ENCODE measurements at places on chromosomes 4 and X.
A peak's percentile ranks its signal among the peaks of the same experiment; 100 is the strongest.

DNA sequence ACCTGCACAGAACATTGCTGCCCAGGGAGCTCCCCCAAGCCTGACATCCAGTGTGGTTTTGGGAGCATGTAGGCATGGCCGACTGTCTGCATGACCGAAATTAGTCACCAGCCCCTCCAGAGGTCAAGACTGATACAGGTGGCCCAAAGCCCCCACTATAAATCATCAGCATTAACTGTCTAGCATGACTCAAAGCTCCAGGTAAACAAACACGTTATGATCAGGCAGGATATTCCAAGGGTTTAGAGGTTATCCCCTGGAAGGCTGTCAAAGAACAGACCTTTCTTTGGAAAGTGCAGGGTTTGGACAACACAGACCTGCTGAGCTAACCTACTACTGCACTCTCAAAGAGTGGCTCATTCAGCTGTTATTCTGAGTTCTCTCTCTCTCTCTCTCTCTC, 2.1 kb upstream of the FAM9A start:
- DNase-seq: no peak

DNA sequence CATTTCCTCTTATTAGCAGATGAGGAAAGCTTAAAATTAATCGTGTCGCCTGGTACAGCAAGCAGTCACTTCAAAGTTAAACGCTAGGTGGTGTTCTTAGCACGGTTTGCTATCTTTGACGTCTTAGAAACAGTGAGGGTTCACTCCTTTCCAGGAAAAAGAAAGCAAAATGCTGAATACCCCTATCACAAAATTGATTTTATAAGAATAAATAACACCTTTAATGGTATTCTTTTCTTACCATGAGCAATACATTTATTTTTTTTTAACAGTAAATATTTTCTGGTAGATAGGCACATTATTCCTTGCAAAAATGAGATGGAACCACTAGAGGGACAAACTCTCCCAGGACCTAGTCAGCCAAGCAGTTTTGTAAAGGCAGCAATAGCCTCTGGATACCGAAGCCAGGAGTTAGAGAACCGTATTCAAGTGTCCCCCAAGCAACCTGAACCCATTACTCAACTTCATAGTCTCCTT, 153.9 kb downstream of the KDR start:
- peak; percentile 26 for DNase-seq

GRCh38 chr4:8200302-8200975, 1.3 kb downstream of the SH3TC1 start:
- no peak for DNase-seq

DNA sequence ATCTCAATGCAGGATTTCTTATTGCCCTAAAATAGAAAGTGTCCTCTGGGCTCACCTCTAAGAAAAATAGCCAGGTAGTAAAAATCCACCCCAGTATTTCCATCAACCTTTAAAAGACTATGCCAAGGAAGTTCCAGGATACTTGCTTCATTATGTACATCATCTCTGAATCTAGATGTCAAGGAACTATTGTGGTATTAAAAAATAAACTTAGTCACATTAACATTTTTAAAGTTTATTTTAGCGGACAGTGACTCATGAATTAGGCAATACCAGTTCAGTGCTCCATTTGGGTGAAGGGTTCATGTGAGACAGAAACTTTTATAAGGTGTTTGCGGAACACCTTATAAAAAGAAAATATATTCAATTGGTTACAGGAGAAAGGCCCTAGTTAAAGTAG, 209.2 kb downstream of the ADAM29 start:
- no peak for DNase-seq

GRCh38 chr4:2417226-2417764, 1.1 kb downstream of the ZFYVE28 start:
- no peak for DNase-seq

- DNase-seq: no peak
These were observed 1.4 kb downstream of the TCEAL1 start for GRCh38 chrX:103630171-103630511.

DNA sequence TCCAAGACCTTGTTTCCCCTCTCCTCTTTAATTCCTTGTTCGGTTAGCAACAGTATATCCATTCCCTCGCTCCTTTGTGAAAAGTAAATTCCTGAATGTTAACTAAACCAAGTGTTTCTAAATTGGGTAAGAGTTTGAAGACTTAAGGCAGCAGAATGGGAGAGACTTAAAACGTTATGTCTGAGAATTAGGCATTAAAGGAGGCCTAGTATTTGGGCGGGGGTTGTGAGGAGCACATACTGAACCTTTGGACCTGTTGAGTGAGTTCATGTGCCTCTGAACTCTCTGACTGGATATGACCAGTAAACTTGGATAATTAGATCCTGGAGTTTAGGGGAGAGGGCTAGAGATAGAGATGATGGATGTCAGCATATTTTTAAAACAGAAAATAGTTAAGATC, 1.2 kb downstream of the MSMO1 start:
- no peak for DNase-seq

- no peak for DNase-seq
These were observed 606.5 kb downstream of the MAGEB5 start for GRCh38 chrX:26822448-26822847.

DNA sequence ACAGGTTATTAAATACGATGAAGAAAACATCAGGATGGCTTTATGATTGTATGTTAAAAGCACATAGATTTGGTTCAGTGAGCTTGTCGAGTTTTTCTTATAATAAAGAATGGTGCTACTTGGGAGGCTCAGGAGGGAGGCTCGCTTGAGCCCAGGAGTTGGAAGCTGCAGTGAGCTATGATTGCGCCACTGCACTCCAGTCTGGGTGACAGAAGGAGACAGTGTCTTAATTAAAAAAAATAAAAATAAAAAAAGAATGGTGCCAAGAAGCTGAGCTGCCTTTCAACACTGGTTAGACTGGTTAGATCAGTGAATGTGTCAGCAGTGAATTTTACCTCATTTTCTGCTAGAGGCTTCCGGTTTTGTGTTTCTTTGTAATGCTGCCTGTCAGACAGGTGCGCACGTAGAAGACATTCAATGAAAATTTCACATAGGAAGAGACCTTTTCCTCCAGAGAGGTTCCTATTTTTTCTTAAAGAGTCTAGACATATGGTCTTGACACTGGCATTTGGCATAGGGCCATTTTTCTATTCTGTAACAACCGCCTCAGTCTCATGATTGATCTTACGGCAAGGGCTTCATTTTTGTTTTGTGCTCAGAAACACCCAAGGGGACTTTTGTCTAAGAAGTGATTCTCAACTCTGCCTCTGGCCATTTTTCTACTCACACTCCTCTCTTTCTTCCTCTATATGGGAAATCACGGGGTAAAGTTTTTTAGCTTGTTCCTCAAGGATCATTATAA, 15.0 kb upstream of the ARSF start:
- no peak for DNase-seq

DNA sequence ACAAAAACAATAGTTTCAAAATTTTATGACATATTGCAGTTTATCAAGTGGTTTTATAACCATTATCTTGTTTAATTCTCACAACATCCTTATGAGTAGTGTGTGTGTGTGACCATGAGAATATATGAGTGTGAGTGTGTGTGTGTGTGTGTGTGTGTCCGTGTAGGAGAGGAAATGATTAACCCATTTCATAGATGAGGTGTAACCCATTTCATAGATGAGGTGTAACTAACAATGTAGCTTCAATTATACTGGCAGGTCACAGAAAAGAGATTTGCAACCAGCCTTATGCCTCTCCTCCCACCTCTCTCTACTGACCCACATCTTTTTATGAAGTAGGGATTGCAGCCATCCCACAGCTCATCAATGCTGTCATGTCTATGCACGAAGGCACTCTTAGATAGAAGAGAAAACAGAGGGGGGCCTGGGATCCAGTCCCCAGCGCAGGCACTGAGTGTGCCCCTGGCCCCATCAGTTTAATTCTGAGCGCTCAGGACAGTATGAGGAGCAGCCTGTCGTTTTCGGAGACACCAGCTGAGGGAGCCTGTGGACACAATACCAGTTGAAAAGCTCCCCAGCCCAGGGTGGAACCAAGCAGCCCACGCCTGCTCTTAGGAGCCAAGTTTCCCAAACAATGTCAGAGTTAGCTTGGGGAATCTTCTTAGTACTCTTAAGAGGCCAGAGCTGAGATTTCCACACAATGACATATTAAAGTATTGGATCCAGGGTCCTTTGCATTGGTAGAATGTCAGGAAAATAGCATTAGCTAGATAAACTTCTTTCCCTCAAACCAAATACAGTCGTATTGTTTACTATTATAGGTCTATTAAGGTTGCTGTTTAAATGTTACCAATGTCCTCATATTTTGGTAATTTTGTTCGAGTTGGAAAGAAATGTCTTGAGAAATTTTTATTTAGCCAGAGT, 88.6 kb downstream of the PALLD start:
- DNase-seq: no peak

GRCh38 chr4:168540086-168540485, 43.2 kb downstream of the PALLD start:
- no peak for DNase-seq

GRCh38 chrX:113980953-113981352, 602.9 kb upstream of the HTR2C start:
- no peak for DNase-seq

DNA sequence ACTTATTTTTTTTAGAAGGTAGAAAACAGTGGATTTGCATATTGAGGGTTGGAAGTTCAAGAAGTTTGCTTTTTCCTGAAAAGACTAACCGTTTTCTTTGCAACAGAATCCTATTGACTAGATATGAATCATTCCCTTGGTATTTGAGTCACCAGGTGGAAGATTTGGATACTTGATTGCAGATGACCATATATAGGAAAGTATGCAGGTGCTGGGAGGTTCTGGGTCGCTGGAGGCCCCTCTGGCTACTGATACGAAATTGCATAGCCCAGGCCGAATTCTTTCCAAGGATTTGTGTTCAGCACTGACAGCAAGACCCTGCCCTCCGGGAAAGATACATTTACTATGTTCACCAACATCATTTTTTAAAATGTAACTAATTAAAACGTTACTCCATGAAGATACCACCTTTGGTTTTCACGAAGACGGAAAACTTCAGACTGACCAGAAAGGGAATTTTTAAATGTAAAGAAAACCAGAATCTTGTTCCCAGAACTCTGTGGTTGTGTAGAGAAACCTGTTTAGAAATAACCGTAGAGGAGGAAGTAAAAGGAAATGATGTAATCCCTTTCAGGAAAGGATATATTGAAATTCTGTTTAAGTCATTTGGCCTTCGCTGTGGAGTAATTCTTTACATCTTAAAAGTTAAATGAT, 946 bp downstream of the ANXA3 start:
- no peak for DNase-seq

DNA sequence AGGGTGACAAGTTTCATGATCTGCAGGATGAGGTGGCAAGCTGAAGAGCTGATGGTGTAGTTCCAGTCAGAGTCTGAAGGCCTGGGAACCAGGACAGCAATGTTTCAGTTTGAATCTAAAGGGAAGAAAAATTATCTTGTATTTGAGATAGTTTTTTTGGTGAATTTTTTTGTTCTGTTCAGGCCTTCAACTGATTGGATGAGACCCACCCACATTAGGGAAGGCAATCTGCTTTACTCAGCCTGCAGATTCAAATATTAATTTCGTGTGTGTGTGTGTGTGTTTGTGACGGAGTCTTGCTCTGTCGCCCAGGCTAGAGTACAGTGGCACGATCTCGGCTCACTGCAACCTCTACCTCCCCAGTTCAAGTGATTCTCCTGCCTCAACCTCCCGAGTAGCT, 22.1 kb upstream of the SMIM14 start:
- DNase-seq: no peak

DNA sequence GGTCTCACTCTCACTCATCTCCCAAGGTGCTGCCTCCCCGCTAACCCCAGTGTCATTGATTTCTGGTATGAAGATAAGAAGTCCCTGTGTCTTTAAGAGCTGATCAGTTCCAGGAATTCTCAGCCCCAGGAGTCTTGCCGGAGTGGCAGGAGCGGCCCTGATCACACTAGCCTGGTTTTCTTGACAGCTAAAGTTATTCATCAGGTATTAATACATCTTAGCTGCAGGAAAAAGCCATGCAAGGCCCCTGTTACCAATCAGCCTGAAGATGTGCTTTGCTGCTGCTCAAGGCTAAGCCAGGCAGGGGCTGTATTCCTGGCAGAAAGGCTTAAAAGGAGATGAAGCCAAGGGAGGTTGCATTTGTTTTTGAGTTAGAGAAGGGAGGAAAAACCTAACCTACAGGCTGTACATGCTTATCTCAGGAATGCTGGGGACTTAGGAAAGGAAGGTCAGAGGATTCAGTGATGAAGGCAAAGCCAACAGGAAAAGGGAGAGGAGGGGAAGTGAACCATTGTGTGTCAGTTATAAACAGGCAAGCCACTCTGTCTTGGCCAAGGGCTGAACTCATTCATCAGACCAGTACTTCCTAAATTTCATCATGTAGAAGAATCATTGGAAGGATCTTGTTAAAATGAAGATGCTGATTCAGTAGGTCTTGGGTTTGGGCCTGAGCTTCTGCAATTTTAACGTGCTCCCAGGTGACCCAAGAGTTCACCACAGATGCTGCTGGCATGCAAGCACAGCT, 8.6 kb downstream of the SRPX start:
- peak; percentile 73 for DNase-seq

- no peak for DNase-seq
These were observed 608.0 kb downstream of the TLL1 start for GRCh38 chr4:166481055-166481454.

- no peak for DNase-seq
These were observed 768 bp upstream of the CDKL5 start for GRCh38 chrX:18424482-18425198.

GRCh38 chr4:123073650-123074049, 151.3 kb upstream of the NUDT6 start:
- no peak for DNase-seq

- no peak for DNase-seq
These were observed 157.7 kb downstream of the CBR4 start for GRCh38 chr4:168852387-168852786.

DNA sequence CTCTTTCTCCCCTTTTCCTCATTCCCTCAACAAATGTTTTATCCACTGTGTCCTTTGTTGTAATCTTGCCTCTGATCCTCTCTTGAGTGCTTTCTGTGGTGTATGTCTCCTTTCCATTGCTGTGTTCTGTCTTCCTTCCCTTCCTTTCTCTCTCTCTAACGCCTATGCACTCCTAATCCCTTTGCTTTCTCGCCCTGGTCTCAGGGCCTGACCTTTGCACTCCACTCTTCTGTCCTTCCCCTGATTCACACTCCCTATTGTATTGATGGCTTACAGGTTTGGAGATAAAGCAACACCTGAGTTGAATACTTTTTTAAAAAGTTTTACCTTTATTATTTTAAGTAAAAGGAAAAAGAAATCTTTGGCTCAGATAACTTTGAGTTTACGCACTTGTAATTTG, 15.6 kb upstream of the SCOC start:
- no peak for DNase-seq

GRCh38 chr4:182240161-182241130, 2.8 kb upstream of the TENM3 start:
- no peak for DNase-seq

- DNase-seq: no peak
These were observed 147.0 kb upstream of the CTSO start for GRCh38 chr4:156100651-156101050.

- DNase-seq: no peak
These were observed 6.1 kb downstream of the TMEM192 start for GRCh38 chr4:165106518-165106917.

GRCh38 chr4:158912390-158912789, 143.6 kb downstream of the FNIP2 start:
- no peak for DNase-seq

All from pulmonary artery endothelial cell (primary cell).